Right ventricle myocardium superior (tissue), 1 donor: ENCODE measurements at places on chromosomes 3 and 15.
A peak's percentile ranks its signal among the peaks of the same experiment; 100 is the strongest.

- no peak for DNase-seq
These were observed 246.7 kb downstream of the LPP start for GRCh38 chr3:188400494-188401243.

DNA sequence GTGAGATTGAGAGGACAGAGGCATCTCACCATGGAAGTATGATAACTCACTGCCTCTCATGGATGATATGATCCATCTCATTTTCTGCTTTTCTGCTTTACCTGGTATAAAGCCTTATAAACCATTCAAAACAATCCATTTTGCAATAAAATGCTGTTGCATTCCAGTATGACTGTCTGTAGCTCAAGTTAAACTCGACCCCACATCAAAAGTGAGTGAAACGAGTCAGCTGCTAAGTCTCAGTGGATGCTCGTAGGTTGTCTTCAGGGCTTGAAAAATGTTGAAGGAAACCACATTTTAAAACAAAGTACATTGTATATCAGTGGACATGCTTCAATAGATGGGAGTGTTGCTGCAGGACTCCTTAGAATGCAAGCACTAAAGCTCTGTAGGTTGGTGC, 839.0 kb downstream of the TUSC7 start:
- DNase-seq, result no peak

GRCh38 chr15:29675791-29676301, 146.4 kb downstream of the TJP1 start:
- no peak for DNase-seq

GRCh38 chr15:72813345-72814004, 29.9 kb upstream of the ADPGK start:
- DNase-seq, result no peak

- no peak for DNase-seq
These were observed 25.6 kb downstream of the SLC7A14 start for GRCh38 chr3:170560296-170560695.

DNA sequence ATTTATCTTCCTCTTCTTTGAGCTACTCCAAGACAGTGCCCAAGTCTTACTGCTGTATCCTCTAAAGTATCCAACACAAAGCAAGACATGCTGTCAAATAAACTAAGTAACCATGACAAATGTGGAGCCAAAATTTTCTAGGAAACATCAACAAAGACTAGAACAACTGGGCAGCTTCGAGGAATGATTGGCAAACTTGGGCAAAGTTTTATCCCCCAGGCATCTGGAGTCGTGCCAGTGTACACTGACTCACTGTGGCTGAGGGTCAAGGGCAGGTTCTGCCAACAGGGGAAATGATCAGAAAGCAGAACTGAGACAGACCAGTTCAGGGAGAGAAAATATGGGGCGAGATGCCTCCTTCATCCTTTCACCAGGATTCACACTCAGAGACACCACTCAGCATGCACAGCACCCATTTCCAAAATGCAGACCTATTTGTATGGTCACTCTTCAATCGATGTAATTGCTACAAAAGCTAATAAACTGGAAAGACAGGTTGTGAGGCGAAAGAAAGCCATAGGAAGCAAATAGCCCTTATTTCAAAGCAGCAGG, 65.8 kb downstream of the MB21D2 start:
- no peak for DNase-seq

DNA sequence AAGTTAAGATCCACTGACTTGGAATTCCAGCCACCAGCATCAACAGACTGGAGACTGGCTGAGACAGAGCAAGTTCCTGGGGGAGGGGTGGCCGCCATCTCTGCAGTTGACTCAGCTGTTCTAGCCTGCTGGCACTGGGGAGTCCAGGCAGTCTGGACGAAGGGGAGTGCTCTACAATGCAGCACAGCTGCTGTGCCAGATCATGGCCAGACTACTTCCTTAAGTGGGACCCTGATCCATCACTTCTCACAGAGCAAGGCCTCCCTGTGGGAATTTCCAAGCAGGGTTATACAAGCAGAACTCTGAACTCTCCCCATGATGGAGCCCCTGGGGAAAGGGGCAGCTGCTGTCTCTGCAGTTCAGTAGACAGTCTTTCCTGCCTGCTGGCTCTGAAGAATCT, 35.2 kb downstream of the PYGO1 start:
- DNase-seq, result peak; percentile 49

- DNase-seq, result no peak
These were observed 949 bp upstream of the MITF start for GRCh38 chr3:69738315-69738714.

- DNase-seq, result no peak
These were observed 8.3 kb upstream of the TM4SF4 start for GRCh38 chr3:149466192-149466591.

DNA sequence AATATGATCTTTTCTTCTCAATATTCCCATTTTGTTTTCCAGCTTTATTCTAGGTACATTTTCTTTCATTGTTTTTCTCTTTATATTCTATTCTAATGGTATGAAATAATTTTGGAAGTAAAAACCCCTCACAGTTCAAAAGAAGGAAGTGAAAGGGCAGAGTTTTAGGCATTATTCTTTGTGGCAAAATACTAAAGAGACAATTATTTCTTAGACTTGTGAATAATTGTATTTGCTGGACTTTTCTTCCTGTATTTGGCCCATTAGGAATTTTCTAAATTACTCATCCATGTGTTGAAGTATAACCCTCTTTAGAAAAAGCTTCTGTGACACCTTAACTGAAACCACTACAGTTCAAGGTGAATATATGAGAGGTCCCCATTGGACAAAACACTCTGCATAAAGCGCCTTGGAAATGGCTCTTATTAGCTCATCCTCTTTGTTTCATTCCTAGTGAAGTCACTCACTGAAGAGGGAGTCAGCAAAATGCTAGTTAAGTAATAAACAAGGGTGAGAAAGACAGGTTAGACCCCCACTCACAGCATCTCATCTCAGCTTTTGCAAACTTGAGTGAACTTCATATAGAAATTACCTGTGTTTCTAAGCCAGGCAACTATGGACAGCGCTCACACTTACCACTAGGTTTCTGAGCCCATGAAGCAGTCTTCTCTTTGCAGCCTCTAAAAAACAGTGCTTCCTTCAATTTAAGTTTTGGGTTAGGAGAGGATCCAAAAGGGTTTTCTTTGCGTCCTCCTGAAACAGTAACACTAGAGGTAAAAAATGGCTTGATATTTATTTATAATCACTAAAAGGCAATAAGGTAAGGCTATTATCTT, 327.5 kb downstream of the ARPP21 start:
- DNase-seq, result no peak

GRCh38 chr15:31362886-31363285, 36.3 kb downstream of the KLF13 start:
- no peak for DNase-seq

- no peak for DNase-seq
These were observed 66.5 kb downstream of the MAGEF1 start for GRCh38 chr3:184645336-184645735.

GRCh38 chr15:45855907-45856579, 221.2 kb downstream of the SQOR start:
- DNase-seq, result no peak

GRCh38 chr3:140207541-140207940, 272.6 kb downstream of the CLSTN2 start:
- DNase-seq, result no peak

- no peak for DNase-seq
These were observed 419.6 kb upstream of the TGFBR2 start for GRCh38 chr3:30186741-30187219.

DNA sequence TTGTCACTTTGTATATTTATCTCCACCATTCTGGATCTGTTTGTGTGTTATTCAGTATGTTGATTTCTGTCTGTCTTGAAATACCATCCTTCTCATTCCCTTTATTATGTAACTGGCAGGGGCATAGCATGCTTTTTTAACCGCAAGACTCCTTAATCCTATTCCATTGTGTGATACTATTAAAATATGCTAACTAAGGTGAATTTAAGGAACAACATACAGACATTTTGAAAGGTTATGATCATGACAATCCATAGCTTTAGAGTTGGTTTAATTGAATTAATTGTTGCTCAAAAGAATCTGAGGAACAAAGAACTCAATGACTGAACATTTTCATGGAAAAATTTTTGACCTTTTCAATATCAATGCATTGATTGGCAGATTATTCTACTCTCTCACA, 677.3 kb upstream of the ROBO1 start:
- DNase-seq, result no peak

GRCh38 chr15:59388670-59389069, 16.0 kb upstream of the MYO1E start:
- DNase-seq, result no peak

DNA sequence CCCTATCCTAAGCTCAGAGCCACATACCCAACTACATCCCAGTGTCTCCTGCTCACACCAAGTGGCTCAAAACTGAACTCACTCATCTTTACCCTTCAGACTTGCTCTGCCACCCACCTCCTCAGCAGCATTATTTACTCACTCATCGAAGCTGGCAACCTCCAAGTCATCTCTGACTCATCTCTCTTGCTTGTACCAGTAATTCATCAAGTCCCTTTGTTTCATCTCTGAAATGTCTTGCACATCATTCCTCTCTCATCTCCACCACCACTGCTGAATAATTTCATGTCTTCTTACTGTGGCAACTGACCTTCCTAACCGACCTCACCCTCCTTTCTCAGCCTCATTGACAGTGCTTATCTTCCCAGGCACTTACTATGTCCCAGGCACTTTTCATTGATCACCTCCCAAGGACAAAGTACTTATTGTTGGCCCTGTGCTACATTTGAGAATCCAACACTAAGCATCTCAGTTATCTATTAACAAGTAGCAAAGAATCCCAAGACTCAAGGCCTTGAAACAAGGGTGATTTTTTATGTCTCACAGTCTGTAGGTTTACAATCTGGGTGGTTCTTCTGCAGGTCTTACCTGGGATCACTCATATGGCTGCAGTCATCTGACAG, 82.0 kb downstream of the MRPL46 start:
- DNase-seq, result no peak

DNA sequence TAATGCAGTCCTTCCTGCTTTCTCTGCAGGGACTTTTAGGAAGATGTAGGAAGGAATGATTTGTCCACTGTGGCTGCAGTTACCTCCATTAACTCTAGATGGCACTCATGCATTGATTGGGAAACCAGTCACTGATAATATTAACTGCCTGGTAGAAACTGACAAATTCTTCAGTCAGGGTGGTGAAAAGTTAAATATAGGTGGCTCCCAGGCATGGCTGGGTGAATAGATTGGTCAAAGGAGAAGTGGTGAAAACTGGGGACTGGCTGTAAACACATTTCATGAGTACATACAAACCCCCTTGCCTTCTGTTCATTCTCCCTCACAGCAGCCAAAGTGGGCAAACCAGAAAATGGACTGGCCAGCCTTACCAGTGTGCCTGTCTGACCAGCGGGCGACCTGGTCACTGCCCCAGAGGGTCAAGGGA, 333.4 kb downstream of the THSD4 start:
- no peak for DNase-seq
